ENCODE measurements at places on chromosomes 11 and 22. TPM values are rescaled to one million over a fixed set of nuclear protein-coding genes. Genes with fewer than 3 reads are reported as not detected.

GRCh38 chr11:35709376-35709775 lies 46.8 kb downstream of the TRIM44 start:
- no peak overlapping the region for H3K4me3 ChIP-seq
- no peak for DNase-seq
- no peaks in the 10 kb centered on the region for H3K27me3 ChIP-seq
- H3K27ac ChIP-seq, result no peak overlapping the region

DNA sequence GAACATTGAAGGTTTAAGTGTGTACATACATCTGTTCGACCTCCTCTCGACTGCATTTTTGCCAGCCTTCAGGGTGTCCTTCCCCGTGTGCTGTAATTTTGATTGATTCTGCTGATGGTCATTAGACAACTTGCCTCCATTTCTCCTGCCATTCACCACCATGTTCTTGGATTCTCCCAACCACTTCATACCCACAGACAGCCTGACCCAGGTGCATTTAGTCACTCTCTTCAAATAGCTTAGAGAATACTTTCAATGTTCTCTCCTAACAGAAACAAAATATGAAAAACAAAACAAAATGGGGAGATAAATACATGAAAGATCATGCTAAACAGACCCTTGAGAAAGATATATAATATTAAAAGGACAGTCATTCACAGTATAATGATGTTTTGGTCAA lies 23.2 kb downstream of the KMT5B start:
- H3K4me1 ChIP-seq, result peaks cover 7% of the 10 kb centered on the region
- peaks cover 16% of the 10 kb centered on the region for H3K36me3 ChIP-seq
- no peak overlapping the region for H3K4me3 ChIP-seq
- no peaks in the 10 kb centered on the region for H3K27me3 ChIP-seq
- no peak for DNase-seq
- H3K27ac ChIP-seq, result no peak overlapping the region

DNA sequence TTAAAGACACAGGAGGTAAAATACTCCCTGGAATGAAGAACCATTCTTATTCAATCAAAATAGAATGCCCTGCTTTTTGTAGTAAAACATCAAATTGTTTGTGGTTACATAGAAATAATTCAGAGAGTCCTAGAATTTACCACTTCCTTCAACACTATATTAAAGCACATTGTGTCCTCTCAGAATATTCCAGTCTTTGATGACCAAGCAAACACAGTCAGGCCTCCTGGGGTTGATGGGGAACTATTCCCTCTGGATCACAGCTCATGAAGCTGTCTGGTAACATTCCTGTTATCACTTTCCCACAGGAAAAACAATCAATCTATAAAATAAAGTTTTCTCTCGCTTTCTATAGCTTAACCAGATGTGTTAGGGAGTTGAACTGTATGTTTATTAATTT lies 389.3 kb downstream of the KCNA4 start:
- peaks cover 59% of the 10 kb centered on the region for H3K4me1 ChIP-seq
- H3K27me3 ChIP-seq, result no peaks in the 10 kb centered on the region
- no peak overlapping the region for H3K4me3 ChIP-seq
- H3K36me3 ChIP-seq, result peaks cover 3% of the 10 kb centered on the region
- H3K27ac ChIP-seq, result peak overlapping the region; percentile 70
- no peak for DNase-seq

The TPBGL gene
- total RNA-seq, result 0.11 TPM

The OR51B5 gene
- 1.1 TPM for total RNA-seq

The OR5M10 gene
- total RNA-seq, result not detected

Measured in mesothelial cell of epicardium (in vitro differentiated cells).